Left hindlimb (tissue), 1 donor: ENCODE measurements at places on chromosomes 1 and 21.

- peak; percentile 45 for DNase-seq
These were observed 5.9 kb downstream of the CLCA2 start for GRCh38 chr1:86429835-86430234.

DNA sequence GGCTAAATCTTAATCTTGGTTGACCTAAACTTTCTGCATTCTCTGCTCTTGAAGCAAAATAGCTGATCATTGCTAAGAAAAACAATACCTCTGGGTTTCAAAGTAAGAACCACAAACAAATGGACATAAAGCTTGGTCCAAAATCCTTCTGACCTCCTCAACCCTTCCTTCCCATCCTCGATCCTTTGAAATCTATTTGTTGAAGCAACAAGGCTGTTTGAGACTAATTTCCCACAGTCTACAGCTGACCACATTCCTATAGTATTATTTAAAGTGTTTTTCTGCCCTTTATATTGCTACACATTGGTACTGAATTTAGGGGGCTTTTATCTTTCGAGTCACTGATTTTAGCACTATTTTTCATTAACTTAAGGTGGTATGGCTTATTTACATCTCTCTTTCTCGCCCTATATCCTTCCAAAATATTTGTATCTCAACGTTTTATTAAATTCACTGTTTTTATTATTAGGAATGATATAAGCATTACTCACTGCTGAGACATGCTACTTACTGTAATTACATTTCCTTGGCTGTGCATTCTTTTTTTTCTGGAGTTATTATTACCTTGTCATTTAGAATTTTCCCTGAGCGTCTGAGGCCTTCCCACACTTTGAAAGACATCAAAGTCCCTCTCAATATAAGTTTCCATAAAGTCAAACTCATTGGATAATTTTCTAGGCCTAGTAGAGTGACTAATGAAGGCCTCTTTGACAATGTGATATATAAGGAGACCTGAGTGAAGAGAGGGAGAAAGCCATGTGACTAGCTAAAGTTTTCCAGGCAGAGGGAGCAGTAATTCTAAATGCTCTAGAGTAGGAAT lies 73.9 kb downstream of the RAB3GAP2 start:
- no peak for DNase-seq

DNA sequence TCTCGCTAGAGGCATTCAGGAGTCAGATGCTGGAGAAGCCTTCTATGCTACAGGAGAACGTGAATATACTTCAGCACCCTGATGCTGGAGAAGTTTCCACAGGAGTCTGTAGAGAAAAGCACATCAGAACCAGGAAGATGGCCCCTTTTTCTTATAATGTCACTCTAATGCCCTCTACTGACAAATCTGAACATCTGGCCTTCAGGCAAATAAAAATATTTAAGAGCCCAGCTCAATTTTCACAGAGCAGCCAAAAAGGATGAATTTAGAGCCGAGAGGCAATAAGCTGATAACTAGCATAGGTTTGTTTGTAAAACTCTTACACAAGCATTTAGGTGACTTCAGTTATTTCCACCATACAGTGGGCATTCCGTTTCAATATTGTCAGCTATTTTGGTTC lies 3.8 kb upstream of the RRP15 start:
- DNase-seq, result no peak

- peak; percentile 87 for DNase-seq
These were observed 1.1 kb downstream of the POGZ start for GRCh38 chr1:151457911-151458801.

DNA sequence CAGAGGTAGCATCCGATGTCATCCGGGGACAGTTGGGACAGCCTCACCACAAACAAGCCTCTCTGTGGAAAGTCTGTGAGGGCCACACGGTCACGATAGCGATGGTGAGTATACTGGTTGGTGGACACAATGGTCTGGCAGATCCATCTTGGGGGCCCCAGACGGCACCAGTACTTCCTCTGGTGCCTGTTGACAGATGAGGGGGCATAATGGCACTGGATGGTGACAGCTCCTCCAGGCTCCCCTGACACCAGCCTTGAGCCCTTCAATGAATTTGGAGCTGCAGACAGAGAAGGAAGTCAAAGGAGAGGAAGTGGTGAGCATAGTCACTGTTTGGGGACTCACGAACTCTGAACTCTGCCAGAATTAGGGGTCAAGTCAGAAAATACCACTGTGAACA lies 8.0 kb downstream of the FCAMR start:
- no peak for DNase-seq

- no peak for DNase-seq
These were observed 47.6 kb upstream of the RAP1A start for GRCh38 chr1:111571987-111572386.

- DNase-seq, result no peak
These were observed 77.6 kb upstream of the IFNAR2 start for GRCh38 chr21:33151941-33152731.

DNA sequence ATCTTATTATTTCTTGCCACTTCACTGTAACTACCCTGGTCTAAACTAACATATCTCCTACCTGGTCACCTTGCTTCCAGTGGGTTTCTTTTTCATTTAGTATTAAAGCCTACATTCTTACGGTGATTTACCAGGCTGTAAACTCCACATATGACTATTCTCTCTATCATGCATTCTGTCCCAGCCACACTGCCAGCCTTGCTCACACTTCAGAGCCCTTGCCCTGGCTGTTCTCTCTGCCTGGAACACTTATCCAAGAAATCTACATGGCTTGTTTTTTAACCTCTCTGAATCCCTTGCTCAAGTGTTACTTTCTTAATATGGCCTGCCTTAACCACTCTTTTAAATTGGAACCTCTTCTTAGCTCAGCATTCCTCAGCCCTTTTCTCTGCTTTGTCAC lies 212.7 kb downstream of the GPR52 start:
- DNase-seq, result no peak

GRCh38 chr1:179779645-179780272 lies 36.7 kb downstream of the FAM163A start:
- DNase-seq, result no peak

DNA sequence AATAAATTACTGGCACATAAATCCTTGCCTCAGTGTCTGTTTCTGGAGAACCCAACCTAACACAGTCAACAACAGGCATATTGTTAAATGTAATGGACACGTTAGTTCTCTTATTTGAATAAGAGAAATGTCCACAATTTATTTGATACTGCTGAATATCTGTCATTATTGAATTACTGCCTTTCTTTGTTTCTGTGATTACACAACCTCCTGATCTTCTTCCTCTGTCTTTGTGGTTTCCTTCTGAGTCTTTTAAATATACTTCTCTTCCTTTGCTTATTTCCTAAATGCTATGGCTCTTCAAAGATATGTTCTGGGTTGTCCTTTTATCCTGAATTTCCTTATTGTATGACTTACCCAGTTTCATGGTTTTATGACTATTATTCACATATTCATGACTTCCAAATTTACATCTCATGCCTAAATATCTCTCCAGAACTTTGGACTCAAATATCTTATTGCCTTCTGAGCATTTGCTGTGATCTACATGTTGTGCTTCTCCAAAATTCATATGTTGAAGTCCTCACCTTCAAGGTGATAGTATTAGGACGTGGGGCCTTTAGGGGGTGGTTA lies 39.9 kb downstream of the MSH4 start:
- no peak for DNase-seq

GRCh38 chr1:35838693-35839245 lies 31.0 kb downstream of the AGO4 start:
- no peak for DNase-seq

DNA sequence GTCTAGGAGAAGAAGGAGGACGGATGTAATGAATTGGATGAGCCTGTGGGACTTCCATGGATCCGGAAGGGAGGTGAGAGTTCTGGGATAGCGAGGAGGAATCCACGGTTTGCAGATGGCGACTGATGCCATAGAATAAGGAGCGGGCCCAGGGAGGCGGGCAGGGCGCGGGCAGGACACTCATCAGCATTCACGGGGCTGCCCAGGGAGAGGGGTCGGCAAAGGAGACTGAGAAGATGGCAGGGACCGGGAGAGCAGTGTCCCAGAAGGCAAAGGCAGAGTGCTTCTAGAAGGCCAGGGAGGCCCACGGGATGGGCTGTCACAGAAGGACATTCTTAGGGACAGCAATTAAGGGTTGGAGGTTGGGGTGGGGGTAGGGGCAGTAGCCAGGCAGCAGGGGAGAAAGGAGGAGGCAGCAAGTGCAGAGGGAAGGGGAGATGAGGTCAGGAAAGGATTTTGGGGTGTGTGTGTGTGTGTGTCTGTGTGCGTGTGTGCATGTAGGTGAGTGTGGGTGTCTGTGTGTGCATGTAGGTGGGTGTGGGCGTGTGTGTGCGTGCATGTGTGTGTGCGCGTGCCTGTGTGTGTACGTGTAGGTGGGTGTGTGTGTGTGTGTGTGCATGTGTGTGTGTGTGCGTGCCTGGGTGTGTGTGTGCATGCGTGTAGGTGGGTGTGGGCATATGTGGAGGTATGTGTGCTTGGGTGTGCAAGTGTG lies 1.1 kb upstream of the COL8A2 start:
- DNase-seq, result no peak

DNA sequence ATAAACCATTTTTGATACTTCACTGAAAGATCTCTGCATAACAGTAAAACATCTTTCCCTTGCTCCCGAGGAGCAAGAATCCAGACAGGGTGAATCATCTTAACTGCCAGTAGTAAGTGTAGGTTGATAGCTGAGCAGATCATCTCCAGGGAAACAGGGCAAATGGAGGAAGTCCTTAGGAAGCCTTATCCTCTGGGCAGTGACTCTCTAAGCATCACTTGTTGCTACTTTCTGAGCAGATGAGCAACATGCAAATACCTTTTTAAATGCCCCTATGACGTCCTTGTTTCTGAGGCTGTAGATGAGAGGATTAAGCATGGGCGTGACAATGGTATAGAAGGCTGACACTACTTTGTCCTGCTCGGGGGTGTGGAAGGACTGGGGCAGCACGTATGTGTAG lies 8.9 kb downstream of the OR2T11 start:
- DNase-seq, result no peak

DNA sequence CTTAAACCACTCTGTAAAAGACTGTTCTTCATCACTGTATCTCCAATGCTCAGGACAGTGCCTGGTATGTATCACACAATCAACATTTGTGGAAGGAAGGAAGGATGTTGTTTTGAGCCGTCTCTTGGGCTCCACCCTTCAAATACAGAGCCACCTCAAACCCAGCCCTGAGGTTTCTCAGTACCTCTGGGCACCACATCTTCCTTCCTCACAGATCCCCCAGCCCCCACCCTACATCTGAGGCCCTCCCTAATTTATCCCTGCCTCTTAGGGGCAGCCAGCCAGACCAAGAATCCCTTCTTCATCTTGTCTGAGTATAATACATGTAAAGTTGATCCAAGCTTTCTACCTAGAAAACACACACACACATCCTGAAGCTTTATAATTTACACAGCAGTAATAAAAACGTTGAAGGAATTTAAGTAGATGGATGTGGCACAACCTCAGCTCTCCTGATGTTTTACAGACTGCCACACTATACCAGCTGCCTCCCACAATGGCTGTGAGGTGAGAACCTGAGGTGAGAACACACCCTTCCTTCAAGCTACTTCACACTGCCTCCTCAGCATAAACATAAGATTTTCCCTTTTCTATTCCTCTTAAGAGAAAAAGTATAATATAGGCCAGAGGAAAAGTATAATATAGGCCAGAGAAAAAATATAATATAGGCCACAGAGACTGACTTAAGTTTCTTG lies 48.5 kb downstream of the CDC7 start:
- no peak for DNase-seq

DNA sequence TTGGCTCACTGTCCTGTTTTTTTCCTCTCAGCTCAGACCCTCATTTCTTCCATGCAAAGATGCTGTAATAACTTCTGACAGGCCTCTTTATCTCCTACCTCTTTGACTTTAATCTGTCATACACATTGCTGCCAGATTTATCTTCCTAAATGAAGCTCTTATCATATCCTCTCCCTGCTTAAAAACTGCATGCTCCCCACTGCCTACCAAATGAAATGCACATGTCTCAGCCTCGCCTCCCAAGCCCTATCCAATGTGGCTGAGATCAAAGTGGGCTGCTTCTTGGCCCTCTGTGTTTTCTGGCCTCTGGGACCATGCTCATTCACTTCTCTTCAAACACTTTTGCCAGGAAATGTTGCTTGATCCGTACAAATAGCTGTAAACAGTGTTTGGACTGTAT lies 38.3 kb downstream of the IRF2BP2 start:
- no peak for DNase-seq

- no peak for DNase-seq
These were observed 467.5 kb upstream of the CXADR start for GRCh38 chr21:17045214-17045853.

DNA sequence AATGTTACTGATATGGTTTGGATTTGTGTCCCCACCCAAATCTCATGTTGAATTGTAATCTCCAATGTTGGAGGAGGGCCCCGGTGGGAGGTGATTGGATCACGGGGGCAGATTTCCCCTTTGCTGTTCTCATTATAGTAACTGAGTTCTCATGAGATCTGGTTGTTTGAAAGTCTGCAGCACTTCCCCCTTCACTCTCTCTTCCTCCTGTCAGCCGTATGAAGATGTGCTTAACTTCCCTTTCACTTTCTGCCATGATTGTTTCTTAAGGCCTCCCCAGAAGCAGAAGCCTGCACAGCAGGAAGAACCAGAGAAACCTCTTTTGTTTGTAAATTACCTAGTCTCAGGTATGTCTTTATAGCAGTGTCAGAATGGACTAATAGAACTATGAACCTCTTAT lies 28.4 kb downstream of the TRIM33 start:
- DNase-seq, result no peak

- peak; percentile 59 for DNase-seq
These were observed 106.5 kb downstream of the HLCS start for GRCh38 chr21:36859744-36860501.

DNA sequence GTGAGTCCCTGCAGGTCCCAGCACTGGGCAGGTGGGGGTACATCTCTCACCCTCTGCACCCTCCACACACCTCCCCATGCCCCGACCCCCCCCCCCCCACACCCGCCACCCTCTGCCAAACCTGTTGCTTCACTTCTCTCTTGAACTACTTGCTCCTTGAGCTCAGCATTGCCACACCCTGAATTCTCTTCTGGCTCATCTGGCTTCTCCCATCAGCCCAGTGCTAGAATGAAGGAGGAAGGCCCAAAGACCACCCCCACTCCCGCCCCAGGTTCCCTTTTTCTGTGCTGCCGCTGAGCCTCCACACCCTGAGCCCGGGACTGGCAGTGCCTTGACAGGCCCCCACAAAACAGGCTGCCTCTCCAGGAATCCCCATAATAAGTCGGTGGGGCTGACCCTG lies 6.4 kb upstream of the TNNI1 start:
- DNase-seq, result no peak

- no peak for DNase-seq
These were observed 65.6 kb downstream of the PRKCZ start for GRCh38 chr1:2115702-2116341.

- DNase-seq, result no peak
These were observed 3.2 kb upstream of the SNAPIN start for GRCh38 chr1:153655333-153655732.

DNA sequence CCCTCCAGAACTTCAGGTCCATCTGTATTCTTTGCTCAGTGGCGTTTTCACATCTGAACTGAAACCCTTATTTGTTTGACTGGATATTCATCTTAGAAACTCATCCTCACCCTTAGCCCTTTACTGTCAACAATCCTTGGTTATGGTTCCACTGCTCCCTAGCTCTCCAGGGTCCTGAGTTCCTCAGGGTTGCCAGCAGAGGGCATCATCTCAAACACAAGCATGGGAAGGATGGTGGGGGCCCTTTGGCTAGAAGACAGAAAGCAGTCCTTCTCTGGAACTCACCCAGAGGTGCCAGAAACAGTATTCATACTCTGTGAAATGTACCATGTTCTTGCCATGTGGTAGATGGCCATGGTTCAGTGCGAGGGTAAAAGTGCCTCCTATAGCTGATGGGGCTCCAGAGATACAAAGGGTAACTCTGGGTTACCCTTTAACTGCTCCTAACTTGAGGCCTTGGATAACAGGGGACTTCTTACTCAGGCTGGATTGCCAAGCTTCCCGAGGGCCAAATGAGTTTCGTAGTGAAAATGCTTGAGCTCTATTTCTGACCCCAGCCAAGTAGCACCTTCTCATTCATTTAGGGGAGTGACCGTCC lies 11.3 kb downstream of the NCSTN start:
- no peak for DNase-seq
